ENCODE measurements at places on chromosomes 13 and 19.

- DNase-seq = no peak
These were observed 17.5 kb downstream of the ZC3H13 start for GRCh38 chr13:46035066-46035465.

DNA sequence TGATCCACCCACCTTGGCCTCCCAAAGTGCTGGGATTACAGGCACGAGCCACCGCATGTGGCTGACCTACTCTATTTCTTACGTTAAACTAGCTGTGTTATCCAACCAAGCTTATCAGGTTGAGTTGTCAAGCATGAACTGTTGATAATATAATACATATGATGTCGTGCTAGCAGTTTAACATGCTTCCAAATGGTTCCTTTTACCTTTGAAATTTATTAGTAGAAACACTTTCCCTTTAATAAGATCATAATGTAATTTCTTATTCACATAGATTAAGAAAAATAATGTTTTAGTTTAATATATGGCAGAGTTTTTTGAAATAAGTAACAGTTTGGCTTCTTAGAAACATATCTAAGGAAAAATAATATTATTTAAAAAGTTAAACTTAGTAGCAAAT, 34.4 kb upstream of the VWA8 start:
- no peak for DNase-seq

DNA sequence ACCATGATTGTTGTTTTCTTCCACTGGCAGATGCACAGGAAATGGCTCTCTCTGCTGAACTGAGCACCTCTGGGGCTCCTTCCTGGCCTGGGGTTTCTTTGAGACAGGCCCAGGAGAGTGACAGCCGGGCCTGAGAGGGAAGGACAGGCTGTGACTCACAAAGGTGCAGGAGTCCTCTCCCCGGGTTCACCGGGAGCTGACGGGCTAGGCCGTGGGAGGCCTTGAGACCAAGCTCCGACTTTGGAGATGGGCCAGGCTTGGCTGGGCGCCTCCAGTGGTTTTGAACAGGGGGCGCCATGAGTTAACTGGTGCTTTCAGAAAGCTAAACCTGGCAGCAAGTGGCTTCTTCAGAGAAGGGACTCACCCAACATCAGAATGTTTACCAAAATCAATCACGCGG, 143.4 kb downstream of the URI1 start:
- DNase-seq = no peak

- no peak for DNase-seq
These were observed 31.6 kb downstream of the LACC1 start for GRCh38 chr13:43911278-43911677.

- no peak for DNase-seq
These were observed 204.4 kb downstream of the MZT1 start for GRCh38 chr13:72523049-72523448.

DNA sequence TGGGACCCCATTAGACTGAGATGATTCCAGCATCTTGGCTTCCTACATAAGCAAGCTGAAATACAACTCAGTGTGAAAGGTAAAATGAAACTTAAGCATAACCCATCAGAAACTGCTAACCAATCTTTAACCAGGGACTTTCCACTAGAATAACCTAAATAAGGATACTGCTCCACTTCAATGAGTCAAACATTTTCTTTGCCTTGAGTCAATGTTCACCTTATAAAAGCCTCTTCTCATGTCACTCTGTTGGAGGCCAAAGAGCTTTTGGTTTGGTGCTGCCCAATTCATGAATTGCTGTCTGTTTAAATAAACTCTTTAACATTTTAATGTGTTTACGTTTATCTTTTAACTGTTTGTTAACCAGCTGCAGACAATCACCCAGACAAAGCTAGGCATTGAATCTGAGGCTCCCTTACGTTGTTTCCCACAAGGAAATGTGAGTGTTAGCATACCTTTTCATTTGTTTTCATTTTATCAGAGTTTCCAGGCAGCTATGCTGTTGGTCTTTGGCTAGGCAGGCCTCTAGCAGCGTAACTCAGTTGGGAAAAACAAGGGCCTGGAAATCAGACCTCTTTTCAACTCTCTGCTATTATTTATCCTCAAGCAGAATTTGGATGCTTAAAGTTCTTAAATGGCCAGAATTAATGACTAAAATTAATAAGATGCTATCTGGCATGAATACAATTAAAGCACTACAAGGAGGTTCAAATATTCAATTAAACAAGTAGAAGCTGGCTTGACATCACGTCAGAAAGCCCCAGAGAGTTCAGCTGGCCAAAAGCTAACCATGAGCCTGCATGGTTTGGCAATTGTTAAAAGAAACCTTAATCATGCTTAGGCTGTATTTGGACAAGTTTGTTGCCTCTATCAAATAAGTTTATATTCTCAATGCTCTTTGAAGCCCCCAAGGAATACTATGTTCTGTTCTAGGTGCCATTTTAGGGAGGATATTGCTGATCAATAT, 200.2 kb downstream of the DCLK1 start:
- no peak for DNase-seq

GRCh38 chr13:43077906-43078305, 54.5 kb downstream of the DNAJC15 start:
- no peak for DNase-seq

DNA sequence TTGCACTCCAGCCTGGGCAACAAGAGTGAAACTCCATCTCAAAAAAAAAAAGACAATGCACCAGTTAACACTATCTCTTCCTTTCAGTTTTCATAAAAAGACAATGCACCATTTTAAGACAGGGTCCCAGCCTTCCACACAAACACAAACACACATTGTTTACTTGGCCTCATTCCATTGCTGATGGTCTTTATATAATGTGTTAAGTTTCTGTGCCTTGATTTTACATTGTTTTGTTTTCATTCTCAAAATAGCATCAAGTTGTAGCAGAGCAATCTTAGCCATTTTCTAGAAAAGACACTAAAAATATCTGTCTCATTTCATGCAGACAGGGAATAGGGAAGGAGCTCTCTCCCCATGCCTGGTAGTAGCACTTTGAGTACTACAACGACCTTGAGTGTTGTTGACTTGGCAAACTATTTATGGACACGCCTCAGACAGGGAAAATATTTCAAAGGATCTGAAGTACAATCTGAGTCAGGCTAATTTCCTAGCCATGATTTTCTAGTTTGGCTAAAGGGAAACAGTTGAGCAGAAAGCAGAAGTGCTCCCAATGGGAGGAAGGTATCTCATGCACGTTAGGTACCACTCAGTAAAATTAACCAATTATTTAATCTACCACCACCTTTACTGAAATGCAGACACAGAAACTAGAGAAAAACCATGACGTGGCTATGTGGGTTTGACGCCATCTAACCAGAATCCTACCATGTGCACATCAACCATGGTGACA, 120.6 kb downstream of the ABCC4 start:
- peak; percentile 53 for DNase-seq

DNA sequence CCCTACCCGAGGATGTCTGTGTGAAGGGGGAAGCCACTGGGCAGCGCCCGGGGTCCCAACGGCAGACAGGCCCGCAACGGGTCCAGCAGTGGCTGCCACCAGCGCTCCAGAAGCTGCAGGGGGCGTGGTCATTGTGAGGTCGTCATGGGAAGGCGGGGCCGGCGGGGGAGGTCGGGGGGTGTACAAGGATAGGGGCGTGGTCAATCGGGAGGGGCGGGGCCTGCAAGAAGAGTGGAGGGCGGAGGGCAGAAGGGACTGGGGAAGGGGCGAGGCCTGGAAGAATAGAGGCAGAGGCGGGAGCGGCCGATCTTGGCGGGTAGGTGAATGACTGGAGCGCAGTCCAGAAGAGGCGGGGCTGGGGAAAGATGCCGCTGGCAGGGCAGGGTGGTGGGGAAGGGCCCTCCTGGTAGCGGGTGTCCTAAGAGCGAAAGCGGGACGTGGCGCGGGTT, 4.4 kb downstream of the FUZ start:
- peak; percentile 82 for DNase-seq

GRCh38 chr13:112592647-112593046, 4.7 kb upstream of the TUBGCP3 start:
- no peak for DNase-seq

- DNase-seq = no peak
These were observed 20.5 kb downstream of the CARS2 start for GRCh38 chr13:110685305-110686020.

DNA sequence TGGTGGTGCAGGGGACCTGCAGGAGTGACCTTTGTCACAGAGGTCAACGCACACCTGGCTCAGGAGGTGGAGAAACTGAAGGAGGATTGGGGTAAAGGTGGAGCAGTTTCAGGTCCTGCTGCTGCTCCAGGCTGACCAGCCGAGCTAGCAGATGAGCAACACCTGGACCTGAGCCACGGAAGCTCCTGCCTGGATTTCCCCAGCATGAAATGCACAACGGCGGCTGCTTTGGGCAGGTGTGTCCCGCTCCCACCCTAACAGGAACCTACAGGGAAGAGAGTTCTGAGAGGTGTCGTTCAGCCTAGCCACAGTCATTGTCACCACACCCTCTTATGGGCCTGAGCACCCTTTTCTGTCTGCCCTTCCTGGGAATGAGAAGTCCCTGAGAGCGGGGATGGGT, 15.7 kb upstream of the CD177 start:
- DNase-seq = no peak

GRCh38 chr19:17754634-17755442, 3.6 kb downstream of the FCHO1 start:
- peak; percentile 70 for DNase-seq

GRCh38 chr19:1851654-1852580, 3.6 kb upstream of the REXO1 start:
- no peak for DNase-seq

GRCh38 chr19:41616792-41617621, 9.9 kb downstream of the CEACAM4 start:
- DNase-seq = no peak

GRCh38 chr19:4139614-4140236, 13.7 kb upstream of the CREB3L3 start:
- peak; percentile 32 for DNase-seq

DNA sequence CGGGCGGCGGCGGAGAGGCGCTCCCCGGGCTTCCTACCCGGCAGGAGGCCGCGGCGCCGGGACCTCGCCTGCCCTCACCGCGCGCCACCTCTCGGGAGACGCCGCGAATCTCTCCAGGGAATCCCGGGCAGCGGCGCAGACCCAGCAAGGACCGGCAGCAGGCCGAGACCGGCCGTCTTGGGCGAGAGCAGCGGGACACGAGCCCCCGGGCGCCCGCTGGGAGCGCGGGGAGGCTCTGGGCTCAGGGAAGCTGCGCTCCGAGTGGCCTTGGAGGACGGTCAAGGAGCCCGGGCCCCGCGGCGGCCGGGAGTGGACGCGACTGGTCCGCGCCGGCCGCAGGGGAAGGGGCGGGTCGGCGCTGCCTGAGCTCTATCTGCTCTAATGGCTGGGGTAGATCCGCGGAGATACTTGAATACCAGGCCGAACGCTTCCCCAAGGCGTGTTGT, 14.7 kb downstream of the CDX2 start:
- DNase-seq = no peak

- DNase-seq = peak; percentile 47
These were observed 105.6 kb downstream of the SPRY2 start for GRCh38 chr13:80235166-80235966.

- no peak for DNase-seq
These were observed 2.2 kb downstream of the ZNF175 start for GRCh38 chr19:51573331-51573730.

GRCh38 chr19:16894080-16894479, 5.3 kb downstream of the F2RL3 start:
- no peak for DNase-seq

GRCh38 chr19:38658462-38659306, 11.2 kb downstream of the ACTN4 start:
- DNase-seq = peak; percentile 86

DNA sequence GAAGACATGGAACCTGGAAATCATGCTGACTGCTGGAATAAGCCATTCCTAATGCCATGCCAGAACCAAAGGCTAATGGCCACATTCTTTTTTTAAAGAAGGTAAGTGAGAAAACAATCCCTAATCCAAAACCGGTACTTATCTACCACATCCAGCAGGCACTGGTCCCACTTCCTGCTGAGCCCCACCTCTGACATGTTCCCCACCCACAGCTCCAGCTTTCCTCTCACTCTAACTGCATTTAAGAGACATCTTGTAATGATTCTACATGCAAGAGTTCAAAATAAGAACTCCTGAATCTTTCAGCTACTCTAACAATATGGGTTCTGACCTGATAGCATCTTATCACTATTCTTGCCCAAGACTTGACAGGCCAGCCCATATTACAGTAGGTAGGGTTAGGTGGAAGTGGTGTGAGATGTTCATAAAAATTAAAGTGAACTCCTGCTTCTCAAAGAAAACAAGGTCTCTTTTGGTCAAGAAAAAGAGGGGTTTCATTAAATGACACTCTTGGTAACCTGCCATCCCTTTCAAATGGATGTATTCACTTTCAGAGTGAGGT, 41.9 kb downstream of the N4BP2L2 start:
- DNase-seq = no peak

DNA sequence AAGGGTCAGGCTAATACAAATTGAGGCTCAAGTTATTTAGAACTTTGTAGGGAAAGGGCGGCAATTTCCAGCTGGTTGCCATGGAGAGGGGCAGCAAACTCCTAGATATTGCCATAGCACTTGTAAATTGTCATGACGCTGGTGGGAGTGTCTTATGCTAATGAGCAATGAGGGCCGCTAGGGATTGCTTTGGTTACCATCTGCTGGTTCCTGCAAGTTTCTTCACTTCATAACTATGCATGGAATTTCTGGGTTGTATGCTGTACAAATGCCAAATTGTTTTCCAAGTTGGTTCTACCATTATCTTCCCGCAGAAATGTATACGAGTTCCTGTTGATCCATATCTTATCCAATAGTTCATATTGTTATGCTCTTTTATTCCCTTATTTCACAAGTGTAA, 1339.4 kb downstream of the EFNB2 start:
- DNase-seq = no peak

DNA sequence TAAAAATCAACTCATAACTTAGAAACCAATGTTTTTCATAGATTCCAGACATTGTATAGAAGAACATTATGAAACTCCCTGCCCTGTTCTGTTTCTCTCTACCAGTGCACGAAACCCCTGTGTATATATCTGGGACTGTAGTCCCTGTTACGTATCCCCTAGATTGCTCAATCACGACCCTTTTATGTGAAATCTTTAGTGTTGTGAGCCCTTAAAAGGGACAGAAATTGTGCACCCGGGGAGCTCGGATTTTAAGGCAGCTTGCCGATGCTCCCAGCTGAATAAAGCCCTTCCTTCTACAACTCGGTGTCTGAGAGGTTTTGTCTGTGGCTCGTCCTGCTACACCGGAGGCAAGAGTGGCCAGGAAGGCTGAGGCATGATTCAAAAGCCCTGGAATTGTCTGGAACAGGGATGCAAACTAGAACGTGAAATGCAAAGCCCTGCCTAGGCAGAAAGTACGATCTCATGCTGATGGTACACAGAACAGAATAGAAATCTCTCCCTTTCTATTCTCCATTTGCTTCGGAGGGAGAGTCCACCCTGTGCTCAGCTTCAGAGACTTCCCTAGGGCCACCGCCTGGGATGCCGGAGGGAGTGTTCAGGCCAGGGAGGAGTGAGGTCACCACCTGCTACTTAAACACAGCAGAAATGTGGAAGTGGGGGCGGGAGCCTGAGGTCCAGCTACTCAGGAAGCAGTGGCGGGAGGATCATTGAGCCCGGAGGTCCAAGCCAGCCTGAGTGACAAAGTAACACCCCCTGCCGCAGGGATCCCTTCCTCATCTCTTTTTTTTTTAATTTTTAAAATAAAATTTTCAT, 758 bp upstream of the ZNF888 start:
- peak; percentile 44 for DNase-seq

Measured in pons (tissue), 1 donor.